BE2C (cell line): ENCODE measurements at places on chromosomes 3 and 15.

GRCh38 chr15:53031469-53031868 is 241.3 kb upstream of the ONECUT1 start:
- no peak for DNase-seq

GRCh38 chr3:50274371-50275104 is 4.3 kb upstream of the LSMEM2 start:
- peak; percentile 55 for DNase-seq

GRCh38 chr15:33026614-33027013 is 167.9 kb downstream of the FMN1 start:
- no peak for DNase-seq

- no peak for DNase-seq
Measured at GRCh38 chr15:70067681-70068080, 30.0 kb downstream of the TLE3 start.

DNA sequence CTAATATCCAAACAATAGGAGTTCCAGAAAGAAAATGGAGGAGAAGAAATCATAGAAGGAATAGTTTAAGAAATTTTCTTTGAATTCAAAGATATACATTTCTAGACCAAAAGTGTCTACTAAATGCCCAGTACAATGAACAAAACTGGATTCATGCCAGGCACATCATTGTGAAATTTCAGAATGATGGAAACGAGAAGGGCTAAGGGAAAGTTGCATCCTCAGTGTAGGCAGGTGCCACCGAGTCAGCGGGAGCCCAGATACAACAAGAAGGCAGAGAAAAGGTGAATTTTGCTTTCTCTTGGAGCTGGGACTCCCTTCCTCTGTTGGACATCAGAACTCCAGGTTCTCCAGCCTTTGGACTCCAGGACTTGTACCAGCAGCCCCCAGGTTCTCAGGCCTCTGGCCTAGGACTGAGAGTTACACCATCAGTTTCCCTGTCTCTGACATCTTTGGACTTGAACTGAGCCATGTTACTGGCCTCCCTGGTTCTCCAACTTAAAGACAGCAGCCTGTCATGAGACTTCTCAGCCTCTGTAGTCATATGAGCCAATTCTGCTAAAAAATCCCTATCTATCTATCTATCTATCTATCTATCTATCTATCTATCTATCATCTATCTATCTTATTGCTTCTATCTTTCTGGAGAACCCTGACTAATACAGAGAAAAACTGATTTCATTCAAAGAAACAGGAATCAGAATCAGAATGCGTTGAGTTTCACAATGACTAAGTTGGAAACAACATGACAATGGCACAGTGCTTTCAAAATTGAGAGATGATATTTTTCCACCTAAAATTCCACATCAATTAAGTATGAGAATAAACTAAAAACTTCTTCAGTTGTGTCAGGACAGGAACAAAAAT is 207.7 kb downstream of the FAM43A start:
- DNase-seq, result no peak

DNA sequence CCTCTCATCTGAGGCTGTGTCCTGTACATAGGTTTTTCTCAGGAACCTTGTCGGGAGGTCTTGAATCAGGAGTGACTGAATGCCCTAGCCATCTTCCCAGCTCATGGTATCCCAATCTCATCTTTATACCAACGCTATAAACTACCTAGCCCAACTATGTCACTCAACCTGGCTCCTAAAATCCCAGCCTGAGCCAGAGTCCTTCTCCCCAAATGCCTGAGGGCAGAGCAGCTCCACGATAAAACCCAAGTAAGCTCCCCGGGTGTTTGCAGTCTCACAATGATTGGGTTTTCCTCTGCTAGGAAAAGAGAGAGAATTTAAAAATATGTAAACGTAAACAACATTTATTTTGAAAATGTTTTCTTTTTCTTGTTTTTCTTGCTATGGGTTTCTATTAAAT is 14.4 kb downstream of the EIF1B start:
- no peak for DNase-seq

DNA sequence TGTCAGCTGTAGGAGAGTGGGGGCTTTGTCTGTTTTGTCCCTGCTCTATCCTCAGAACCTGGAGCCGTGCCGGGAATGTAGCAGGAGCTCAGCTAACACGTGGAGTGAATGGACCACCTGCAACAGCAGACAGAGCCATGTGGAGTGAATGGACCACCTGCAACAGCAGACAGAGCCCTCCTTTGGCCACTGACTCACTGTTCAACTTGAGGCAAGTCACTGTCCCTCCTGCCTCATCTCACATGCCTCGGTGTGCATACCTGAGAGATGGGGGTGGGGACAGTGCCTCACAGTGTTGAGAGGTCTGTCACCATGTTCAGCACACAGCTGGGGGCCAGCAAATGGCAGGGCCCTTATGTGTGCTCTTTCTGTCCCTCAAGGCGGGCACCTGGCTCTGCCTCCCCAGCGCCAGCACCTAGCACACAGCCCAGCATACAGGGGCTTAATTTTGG is 27.9 kb downstream of the FEM1B start:
- DNase-seq, result no peak

DNA sequence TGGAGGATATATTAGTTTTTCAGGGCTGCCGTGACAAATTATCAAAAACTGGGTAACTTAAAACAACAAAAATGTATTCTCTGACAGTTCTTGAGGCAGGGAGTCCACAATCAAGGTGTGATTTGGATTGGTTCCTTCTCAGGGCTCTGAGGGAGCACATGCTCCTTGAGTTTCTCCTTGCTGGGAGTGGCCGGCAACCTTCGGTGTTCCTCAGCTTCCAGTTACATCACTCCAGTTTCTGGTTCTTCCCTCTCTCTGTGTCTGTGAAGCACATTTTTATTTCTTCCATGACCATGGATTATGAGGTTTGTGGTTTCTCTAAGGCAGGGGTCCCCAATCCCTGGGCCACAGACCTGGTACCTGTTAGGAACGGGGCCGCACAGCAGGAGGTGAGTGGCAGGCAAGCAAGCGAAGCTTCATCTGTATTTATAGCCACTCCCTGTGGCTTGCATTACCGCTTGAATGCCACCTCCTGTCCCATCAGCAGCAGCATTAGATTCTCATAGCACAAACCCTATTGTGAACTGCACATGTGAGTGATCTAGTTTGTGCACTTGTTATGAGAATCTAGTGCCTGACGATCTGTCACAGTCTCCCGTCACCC is 24.3 kb downstream of the LRRC28 start:
- DNase-seq, result no peak

- peak; percentile 92 for DNase-seq
Measured at GRCh38 chr3:186241910-186242821, 119.9 kb downstream of the DGKG start.

DNA sequence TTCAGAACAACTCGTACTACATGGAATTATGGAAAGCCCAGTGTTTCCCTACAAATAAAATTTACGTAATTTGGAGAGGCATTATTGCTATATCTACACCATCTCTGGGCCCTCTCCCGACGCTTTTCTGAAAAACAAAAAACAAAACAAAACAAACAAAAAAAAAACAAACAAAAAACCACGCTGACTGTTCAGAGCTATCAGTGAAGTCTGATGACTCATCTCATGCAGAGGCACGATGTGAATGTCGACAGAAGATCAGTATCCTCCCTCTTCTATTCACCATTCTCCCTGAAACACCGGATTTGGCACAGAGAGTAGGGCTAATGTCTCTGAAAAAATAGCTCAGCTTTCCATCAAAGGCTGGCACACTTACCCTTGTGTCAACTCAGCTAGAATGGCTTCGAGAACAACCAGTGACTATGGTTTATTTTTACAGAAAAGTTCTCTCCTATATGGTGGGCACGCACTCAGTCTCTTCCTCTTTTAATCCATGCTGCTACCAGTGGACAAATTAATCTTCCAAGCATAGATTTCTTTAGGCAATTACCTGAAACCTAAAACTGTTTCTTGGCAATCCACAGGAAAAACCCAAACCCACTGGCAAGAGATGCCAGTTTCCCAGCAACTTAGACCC is 1.5 kb downstream of the CRBN start:
- DNase-seq, result no peak

- DNase-seq, result no peak
Measured at GRCh38 chr3:63753567-63753966, 65.5 kb upstream of the C3orf49 start.

DNA sequence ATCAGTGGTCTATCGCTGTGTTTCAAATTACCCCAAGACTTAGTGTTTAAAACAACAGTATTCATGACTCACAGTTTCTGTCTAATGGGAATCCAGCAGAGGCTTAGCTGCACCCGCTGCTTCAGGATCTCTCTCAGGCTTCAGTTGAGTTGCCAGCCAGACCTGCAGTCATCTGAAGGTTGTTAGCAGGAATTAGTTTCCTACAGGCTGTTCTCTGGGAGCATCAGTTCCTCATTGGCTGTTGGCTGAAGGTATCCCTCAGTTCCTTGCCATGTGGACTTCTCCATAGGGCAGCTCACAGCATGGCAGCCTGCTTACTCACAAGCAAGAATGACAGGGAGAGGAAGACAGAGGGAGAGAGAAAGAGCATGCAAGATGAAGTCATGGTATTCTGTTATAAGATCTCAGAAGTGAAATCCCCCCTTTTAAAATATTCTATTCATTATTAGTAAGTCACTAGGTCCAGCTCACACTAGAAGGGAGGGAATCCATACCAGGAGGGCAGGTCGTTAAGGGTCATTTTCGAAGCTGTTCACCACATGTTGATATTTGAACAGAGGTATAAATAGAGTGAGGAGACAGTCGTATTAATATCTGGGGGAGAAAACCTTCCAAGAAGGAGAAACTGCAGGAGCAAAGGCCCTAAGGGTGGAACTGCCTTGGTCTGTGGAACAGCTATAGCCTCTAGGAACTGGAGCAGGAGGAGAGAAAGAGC is 473.9 kb upstream of the PPP2R3A start:
- DNase-seq, result no peak

DNA sequence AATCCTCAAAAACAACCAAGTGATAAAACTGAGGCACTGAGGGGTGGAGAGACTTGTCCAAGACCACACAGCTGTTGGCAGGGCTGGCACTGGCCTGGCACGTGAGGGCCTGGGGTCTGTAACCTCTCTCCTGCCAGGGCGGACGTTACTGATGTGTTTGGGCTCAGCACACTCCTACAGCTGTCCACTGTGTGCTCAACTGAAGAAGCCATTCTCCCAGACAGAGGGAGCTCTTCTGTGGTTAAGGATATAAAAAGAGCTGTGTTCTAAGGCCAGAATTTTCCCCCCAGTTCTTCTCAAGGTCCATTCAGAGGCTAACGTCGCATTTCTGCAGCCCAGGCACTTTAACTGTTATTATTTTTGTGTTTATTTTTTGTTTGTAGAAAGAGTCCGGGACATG is 429.0 kb upstream of the ATP11B start:
- no peak for DNase-seq

- no peak for DNase-seq
Measured at GRCh38 chr3:16079519-16079918, 95.0 kb upstream of the GALNT15 start.

GRCh38 chr3:189909573-189909972 is 211.1 kb downstream of the P3H2 start:
- DNase-seq, result no peak

DNA sequence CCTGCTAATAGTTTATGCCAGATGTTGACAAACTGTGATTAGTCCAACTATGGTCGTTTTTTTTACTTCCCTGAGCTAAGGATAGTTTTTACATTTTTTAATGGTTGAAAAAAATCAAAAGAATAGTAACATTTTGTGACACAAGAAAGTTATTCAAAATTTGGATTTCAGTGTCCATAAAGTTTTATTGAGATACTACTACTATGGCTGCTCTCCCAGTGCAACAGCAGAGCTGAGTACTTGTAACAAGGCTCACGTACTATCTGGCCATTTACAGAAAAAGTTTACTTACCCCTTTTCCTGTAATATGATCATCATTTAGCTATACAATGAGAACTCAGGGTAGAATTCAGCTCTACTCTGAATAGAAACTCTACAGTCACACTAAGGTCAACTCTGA is 11.5 kb upstream of the TMEM62 start:
- no peak for DNase-seq

DNA sequence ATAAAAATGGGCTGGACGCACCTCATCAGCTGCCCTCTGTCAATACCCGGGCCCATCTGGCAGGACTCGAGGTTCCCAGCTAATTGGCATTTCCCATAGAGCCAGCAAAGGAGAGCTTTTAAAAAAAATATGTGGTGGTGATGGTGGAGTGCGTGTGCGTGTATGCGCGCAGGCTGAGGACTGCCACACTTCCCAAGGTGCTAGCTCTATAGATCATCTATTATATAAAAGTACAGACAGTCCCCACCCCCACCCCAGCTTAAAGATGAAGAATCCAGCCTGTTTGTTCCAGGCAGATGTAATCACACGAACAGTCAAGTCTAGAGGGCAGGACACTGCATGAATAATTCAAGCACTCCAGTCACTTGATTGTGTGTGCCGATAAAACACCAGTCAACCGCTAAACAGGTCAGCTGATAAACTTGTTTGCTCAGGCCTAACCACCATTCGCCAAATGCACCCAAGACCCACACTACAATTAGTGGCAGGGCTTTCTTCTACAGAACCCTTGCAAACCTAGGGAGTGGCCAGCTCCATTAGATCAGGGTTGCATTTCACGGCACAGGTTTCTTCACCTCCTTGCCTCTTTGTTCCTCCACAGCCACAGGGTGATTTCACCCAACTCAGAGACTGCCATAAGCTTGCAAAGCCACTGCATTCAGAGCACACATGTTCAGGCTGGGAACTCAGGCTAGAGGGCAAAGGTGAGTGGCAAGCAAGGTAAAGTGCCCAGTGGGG is 5.8 kb downstream of the TLE3 start:
- DNase-seq, result peak; percentile 57

- no peak for DNase-seq
Measured at GRCh38 chr3:18898911-18899310, 249.4 kb upstream of the KCNH8 start.

DNA sequence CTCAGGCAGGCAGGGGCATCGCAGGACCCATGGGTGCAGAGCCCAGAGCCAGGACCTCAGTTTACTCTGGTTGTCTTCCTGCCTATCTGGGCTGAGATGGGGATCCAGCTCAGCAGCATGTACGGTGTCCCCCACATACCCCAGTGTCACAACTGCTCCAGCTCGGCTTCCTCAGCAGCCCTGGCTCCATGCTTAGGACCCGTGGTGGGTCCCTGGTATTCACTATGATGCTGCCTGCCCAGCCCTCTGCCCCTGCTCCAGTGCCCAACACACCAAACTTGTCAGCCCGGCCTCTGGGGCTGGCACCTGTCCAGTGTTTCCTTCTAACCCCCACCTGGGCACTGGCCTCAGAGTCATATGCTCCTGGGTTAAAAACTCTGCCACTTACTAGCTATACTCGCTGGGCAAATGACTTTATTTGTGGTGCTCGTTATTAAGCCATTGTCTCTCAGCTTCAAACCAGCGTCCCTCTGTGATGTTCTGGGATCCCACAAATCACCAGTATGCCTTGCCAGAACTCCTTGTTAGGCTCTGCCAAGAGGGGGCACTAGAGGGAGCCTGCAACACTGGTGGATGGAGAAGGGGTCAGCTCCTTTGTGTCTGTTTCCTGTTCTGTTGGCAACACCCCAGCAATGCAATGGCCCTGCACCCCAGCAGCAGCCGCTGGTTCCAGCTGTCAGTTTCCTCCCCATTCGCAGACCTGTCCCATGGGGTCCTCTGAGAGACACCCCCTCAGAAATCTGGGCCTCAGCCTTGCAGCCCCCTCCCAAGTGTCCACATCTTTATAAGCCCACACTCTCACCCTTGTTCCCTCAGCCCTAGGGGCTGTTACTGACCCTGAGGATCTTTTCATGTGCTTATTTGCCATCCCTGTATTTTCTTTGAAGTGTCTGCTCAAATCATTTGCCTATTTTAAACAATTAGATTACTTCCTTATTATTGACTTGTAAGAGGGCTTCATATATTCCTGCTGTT is 24.1 kb upstream of the MRPS22 start:
- peak; percentile 62 for DNase-seq

- DNase-seq, result no peak
Measured at GRCh38 chr15:40974879-40975278, 21.6 kb downstream of the CHAC1 start.
